H9 (cell line): ENCODE measurements at places on chromosomes 6 and 20. TPM values are rescaled to one million over a fixed set of nuclear protein-coding genes. Genes with fewer than 3 reads are reported as not detected.
A peak's percentile ranks its signal among the peaks of the same experiment; 100 is the strongest.

DNA sequence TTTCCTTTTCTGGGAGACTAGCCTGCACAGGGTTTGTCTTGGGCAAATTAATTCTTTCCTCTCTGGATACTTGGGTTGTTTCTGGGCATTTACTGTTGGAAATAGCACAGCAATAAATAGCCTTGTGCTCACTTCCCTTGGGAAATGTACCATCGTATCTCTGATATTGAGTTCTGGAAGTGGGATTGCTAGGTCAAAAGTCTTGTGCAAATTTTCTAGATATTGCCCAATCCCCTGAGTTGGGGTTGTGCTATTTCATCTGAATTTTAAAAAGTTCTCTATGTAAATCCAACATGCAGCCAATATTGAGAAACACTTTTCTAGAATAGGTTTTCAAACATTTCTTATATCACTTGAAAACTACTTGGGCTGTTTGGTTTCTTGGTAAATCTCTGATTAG, 64.0 kb upstream of the ELOVL5 start:
- no peak for DNase-seq

- DNase-seq, result no peak
Observed at GRCh38 chr6:139407718-139408222, 33.3 kb upstream of the CITED2 start.

DNA sequence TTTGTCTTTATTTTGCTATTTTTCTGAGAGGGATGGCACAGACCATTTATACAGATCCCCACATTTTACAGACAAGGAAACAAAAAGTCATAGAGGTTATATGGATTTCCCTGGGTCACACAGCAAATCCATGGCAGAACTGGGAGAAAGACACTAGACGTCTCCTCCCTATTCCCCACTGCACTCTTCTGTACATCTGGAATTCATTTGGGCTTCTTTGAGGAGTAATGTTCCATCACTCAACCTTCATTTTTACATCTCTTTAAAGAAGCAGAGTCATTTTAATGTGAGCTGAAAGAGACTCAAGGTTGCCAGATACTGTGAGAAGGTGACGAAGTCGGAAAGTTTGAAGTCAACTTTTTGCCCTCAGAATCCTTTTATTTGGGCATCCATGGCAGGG, 207.3 kb downstream of the OTOR start:
- DNase-seq, result no peak

ZNF341 gene
- 5.2 and 6.0 TPM in 2 replicates for total RNA-seq

- peak; percentile 70 for DNase-seq
Observed at GRCh38 chr6:73803562-73804241, 107.7 kb downstream of the CD109 start.

BIRC7 gene
- total RNA-seq, result 0.31 TPM in 1 of 2 replicates, not detected in the other

GRCh38 chr6:148432462-148433195, 90.0 kb downstream of the SASH1 start:
- no peak for DNase-seq

DNA sequence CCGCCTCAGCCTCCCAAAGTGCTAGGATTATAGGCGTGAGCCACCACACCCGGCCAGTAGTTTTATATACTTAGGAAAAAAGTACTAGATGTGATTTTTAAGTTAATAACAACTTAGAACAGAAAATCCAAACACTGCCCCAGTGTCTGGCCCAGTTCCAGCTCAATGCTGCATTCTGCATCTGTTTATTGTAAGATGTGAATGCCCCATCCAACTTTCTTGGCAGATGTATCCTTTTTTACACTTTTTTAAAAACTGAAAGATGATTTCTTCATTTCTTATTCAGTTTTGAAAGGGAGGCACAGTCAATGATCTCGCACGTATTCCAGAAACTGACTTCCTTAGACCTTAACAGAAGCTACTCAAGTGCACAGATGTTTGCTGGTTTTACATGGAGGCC, 85.6 kb upstream of the SRSF6 start:
- DNase-seq, result no peak

GRCh38 chr6:32709625-32710024, 31.6 kb upstream of the HLA-DQA2 start:
- no peak for DNase-seq
